Astrocyte (in vitro differentiated cells and primary cell): ENCODE measurements at places on chromosomes 4 and X.

DNA sequence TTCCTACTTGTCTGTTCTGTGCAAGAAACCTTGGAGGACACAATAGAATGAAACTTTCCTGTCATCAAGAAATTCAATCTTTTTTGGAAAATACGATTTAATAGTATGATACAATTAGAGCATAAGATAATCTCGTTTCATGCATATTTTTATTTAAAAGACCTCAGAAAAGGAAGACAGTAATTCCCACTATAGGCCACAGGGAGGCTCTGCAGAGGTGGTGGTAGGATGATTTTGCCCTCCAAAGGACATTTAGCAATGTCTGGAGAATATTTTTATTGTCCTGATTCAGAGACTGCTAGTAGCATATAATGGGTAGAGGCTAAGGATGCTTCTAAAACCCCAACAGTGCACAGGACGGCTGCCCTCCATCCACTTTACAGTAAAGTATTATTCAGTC, 68.7 kb downstream of the PAK3 start:
- H3K4me1 ChIP-seq, result no peaks in the 10 kb centered on the region
- no peak overlapping the region for H3K27ac ChIP-seq
- H3K27me3 ChIP-seq, result no peaks in the 10 kb centered on the region
- H3K4me3 ChIP-seq, result no peak overlapping the region
- DNase-seq, result no peak

DNA sequence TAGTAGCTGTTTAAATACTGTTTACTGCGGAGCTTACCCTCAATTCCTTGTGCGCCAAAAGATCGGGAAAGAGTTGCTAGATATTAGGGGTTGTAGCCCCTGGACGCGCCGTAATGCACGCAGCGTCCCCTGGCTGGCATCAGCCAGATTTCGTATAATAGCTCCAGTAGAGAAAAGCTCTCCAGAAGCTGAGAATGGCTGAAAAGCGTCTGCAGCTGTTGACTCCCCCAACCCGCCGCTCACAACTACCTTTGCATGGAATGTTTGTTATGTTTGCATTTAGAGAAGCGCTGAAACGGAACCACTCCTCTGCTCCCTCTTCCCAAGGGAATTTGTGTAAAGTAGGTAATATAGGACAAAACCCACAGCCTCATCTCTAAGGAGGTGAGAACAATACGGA, 3.7 kb downstream of the DOCK11 start:
- H3K4me1 ChIP-seq, result peaks cover 9% of the 10 kb centered on the region
- DNase-seq, result no peak
- H3K36me3 ChIP-seq, result no peaks in the 10 kb centered on the region

DNA sequence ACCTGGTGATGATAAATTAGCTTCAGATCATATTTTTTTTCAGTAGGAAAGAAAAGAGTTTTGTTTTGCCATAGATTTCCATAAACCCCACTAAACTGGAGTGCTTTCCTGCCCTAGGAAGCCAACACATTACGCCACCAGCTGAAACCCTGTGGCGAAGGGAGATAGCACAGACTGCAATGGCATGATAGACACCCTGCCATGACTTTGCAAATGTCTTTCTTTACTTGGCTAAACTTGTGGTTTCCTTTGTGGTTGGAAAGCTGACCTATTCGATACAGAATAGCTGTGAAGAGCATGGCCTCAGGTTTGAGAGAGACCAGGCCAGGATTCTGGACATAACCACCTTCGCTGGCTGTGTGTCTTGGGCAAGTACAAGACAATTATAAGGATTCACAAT, 19.1 kb downstream of the MFAP3L start:
- H3K27me3 ChIP-seq, result no peaks in the 10 kb centered on the region
- H3K36me3 ChIP-seq, result no peaks in the 10 kb centered on the region
- H3K4me1 ChIP-seq, result peaks cover 12% of the 10 kb centered on the region
- DNase-seq, result peak; percentile 55
- no peak overlapping the region for H3K27ac ChIP-seq

DNA sequence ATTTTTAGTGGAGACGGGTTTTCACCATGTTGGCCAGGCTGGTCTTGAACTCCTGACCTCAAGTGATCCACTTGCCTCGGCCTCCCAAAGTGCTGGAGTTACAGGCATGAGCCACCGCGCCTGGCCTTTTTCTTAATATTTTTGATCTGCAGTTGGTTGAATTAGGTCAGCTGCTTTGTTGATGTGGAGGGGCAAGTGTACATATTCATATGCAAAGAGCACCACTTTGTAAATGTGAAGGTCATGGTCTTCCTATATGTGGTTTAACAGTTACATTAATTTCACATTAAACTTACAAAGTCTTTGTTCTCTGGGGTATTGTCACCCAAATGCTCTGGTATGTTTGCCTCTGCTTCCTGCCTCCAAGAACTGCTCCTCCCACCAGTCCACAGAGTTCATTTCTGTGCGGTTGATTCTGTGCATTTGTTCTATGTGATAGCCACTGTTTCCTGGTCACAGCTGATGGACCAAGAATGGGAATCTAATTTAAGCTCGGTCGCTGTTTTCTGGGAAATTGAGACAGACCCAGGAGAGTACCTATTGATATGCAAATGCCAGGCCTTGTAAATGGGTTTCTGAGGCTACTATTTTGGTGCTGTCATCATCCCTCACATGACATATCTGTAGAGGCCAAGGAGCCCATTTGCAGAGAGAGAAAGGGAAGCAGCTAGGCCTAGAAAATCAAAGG, 26.9 kb upstream of the HPSE start:
- no peak overlapping the region for H3K4me3 ChIP-seq
- no peaks in the 10 kb centered on the region for H3K27me3 ChIP-seq
- no peaks in the 10 kb centered on the region for H3K36me3 ChIP-seq
- DNase-seq, result no peak

GRCh38 chr4:83272900-83273299, 11.7 kb downstream of the COQ2 start:
- H3K36me3 ChIP-seq, result peaks cover 5% of the 10 kb centered on the region
- no peak overlapping the region for H3K27ac ChIP-seq
- no peaks in the 10 kb centered on the region for H3K27me3 ChIP-seq
- H3K4me1 ChIP-seq, result no peaks in the 10 kb centered on the region
- no peak overlapping the region for H3K4me3 ChIP-seq

DNA sequence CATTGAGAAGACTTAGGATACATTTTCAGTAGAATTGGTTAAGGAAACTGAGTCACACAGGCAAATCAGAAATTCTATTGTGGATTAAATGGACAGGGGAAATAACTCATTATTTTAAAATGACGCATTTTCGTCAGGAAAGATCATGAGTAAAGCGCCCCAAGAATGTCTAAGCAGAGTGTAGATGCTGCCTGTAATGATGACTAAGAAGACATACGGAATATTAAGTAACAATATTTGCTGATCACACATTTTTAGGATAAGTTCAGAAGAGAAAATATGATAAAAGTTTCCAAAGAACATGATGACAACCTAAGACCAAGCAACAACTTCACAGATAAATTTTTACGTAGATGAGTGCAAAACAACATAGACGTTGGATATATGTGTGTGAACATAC, 596.3 kb upstream of the TENM3 start:
- H3K4me3 ChIP-seq, result no peak overlapping the region
- no peaks in the 10 kb centered on the region for H3K27me3 ChIP-seq
- H3K36me3 ChIP-seq, result no peaks in the 10 kb centered on the region
- no peak overlapping the region for H3K27ac ChIP-seq
- DNase-seq, result peak; percentile 52

- no peaks in the 10 kb centered on the region for H3K36me3 ChIP-seq
- H3K4me3 ChIP-seq, result no peak overlapping the region
- H3K27me3 ChIP-seq, result no peaks in the 10 kb centered on the region
- H3K4me1 ChIP-seq, result no peaks in the 10 kb centered on the region
- DNase-seq, result no peak
Observed at GRCh38 chrX:102723456-102723855, 2.9 kb downstream of the GPRASP3 start.

GRCh38 chr4:123587983-123588494, 191.4 kb downstream of the SPRY1 start:
- H3K4me1 ChIP-seq, result peaks cover 7% of the 10 kb centered on the region
- H3K27me3 ChIP-seq, result no peaks in the 10 kb centered on the region
- H3K27ac ChIP-seq, result peak overlapping the region; percentile 22
- DNase-seq, result peak; percentile 48
- no peak overlapping the region for H3K4me3 ChIP-seq
